ENCODE measurements at places on chromosomes 6 and 20.

DNA sequence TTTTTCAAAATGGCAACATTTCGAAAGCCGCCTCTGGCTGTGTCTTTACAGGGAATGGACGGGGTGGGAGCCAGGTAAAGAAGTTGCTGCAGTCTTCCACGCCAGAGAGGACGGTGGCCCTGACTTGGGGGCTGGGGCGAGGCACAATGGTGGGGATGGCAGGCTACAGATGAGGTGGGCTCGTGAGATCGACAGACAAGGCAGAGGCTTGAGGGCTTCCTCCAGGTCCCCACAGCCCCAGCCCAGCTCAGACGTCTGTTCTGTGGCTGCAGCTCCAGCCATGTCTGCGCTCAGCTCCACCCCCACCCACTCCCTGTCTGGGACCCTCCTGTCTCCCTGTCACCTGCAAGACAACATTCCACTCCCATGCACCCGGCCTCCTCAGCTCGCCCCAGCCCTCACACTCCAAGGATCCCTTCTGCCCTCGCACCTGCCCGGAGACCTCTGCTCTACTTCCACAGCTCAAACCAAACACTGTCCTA, 7.4 kb upstream of the C20orf144 start:
- DNase-seq: no peak

DNA sequence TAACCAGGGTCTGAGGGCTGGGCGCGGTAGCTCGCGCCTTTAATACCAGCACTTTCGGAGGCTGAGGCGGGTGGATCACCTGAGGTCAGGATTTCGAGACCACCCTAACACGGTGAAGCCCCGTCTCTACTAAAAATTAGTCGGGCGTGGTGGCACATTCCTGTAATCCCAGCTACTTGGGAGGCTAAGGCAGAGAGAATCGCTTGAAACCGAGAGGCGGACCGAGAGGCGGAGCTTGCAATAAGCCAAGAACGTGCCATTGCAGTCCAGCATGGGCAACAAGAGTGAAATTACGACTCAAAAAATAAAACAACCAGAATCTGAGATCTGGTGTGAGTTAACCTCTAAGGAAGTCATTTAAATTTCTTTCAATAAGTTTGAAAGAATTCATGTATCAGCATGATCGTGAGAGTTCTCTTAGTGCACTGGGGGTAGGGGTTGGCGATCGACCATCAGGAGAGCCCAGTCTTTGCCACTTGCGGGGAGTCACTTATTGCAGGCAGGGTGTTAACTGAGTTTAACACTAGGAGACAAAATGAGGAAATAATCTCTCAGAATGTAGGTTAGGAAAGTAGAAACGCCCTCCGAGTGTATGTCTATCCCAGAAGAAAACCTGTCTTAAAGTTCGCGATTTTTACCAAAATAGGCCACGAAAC, 206.5 kb upstream of the ZNF184 start:
- DNase-seq: no peak

DNA sequence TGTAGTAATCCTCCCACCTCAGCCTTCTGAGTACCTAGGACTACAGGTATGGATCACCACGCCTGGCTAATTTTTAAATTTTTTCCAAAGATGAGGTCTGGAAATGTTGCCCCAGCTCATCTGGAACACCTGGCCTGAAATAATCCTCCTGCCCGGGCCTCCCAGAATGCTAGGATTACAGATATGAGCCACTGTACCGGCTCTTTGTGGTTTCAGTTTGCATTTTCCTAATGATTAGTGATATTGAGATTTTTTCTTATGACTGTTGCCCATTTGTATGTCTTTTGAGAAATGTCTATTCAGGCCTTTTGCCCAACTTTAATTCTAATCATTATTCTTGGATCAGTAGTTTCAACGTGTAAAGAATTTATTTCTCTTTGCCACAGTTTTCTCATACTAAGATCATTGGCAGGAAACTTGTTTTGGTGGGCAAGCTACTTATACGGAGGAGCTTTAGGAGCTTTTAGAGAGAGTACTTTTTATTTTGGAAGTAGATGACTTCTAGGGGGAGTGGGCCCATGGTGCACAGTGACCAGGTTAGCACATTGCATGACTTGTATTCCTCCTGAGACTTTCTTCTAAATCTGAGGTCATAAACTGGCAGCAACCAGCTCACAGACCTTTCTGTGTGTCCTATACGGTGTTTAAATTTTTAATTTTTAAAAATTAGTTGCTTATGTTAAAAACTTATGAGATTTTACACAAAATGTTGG, 62.3 kb downstream of the STK4 start:
- DNase-seq: no peak

- peak; percentile 49 for DNase-seq
Observed at GRCh38 chr6:136289327-136289578, 393 bp downstream of the BCLAF1 start.

DNA sequence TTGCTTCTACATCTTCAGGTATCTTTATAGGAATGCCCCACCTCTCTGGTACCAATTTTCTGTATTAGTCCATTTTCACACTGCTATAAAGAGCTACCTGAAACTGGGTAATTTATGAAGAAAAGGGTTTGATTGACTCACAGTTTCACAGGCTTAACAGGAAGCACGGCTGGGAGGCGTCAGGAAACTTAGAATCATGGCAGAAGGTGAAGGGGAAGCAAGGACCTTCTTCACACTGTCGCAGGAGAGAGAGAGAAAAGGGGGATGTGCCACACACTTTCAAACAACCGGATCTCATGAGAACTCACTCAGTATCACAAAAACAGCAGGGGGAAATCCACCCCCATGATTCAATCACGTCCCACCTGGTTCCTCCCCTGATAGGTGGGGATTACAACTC, 24.4 kb upstream of the LY86 start:
- no peak for DNase-seq

Measured in HS-5 (cell line).